GF-D8 (cell line): ENCODE measurements at places on chromosomes 2 and 18.
A peak's percentile ranks its signal among the peaks of the same experiment; 100 is the strongest.

GRCh38 chr18:46705521-46705920, 48.5 kb upstream of the LOXHD1 start:
- DNase-seq = no peak

- DNase-seq = no peak
Measured at GRCh38 chr2:153100151-153100550, 378.4 kb downstream of the RPRM start.

DNA sequence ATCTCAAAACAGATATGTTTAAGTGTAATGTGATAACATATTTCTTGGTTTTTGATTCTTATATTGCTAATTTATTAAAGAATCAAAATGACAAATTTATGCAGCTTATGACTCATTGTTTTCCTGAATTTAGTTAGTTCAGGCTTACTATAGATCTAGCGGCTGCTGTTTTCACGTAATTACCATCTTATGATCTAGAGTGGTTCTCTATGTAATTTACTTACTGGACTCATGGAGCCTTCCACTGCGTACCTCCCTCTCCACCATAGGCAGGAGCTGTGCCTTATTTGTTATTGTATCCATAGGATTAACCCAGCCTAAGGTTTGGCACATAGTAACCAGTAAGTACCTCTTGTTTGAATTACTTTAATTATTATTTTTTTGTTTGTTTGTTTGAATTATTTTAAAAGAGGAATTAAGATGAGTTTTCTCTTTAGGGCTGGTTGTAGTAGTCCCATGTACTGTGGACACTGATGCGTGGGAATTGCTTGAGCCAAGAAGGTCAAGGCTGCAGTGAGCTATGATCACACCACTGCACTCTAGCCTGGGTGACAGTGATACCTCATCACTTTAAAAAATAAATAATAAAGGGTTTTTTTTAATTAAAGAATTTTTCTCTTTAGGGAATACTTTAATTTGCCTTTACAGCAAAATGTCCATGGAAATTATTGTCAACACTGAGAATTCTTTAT, 165.5 kb downstream of the PHLPP1 start:
- DNase-seq = no peak

- no peak for DNase-seq
Measured at GRCh38 chr18:10245031-10245845, 209.2 kb upstream of the APCDD1 start.

DNA sequence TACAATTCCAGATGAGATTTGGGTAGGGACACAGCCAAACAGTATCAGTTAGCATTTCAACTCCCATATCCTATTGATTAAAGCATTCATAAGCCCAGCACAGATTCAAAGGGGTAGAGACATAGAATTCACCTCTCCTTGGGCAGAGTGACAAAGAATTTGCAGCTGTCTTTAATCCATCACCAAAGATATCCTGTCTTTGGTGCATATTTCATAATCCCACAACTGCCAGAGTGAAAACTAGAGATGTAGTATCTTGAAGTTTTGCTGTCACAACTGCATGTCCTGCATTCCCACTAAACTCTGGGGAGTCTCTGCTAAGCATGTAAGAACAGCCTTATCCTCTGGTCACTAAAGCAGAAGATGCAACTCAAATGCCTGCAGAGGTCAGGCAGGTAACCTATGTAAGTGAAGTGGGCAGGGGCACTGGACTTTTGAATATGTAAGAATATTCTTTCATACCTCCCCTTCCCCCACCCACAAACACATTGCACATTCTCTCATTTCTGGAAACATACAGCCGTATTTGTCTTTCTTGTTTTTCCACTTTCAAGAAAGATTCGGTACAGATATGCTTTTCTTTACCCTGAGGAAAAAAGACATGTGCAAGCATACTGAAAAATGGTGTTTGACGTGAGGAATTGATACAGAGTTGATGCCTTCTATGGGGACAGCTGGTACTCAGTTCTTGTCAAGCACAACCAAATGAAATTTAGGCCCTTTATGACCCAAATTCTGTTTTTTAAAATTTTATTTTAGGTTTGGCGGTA, 283.1 kb downstream of the SP3 start:
- no peak for DNase-seq

GRCh38 chr2:182069908-182070307, 84.3 kb downstream of the PPP1R1C start:
- DNase-seq = no peak

- DNase-seq = no peak
Measured at GRCh38 chr18:26477828-26478466, 70.4 kb downstream of the KCTD1 start.

GRCh38 chr2:43293744-43294695, 67.6 kb upstream of the ZFP36L2 start:
- peak; percentile 71 for DNase-seq

GRCh38 chr2:88500691-88501090, 48.2 kb upstream of the FOXI3 start:
- no peak for DNase-seq
